Tracheal epithelial cell (primary cell): ENCODE measurements at places on chromosomes 11 and 22. TPM values are rescaled to one million over a fixed set of nuclear protein-coding genes. Genes with fewer than 3 reads are reported as not detected.

The ALX4 gene
- not detected in 2 replicates for total RNA-seq

The NRGN gene
- not detected in 2 replicates for total RNA-seq

The KRTAP5-11 gene
- total RNA-seq = 0.72 TPM in 1 of 2 replicates, not detected in the other

The MRGPRF gene
- under 0.01 TPM in 1 of 2 replicates, not detected in the other for total RNA-seq

The MUC15 gene
- total RNA-seq = under 0.01 and 1.9 TPM in 2 replicates

The MS4A6E gene
- not detected in 2 replicates for total RNA-seq

The IL10RA gene
- under 0.01 TPM in 1 of 2 replicates, not detected in the other for total RNA-seq

The ADORA2A gene
- 0.72 and 1.1 TPM in 2 replicates for total RNA-seq

The SERPINH1 gene
- total RNA-seq = 74.0 and 192 TPM in 2 replicates

The NPAS4 gene
- not detected in 2 replicates for total RNA-seq

The SGSM1 gene
- not detected in 2 replicates for total RNA-seq

The SCGB1D2 gene
- total RNA-seq = not detected in 2 replicates

The OR6A2 gene
- total RNA-seq = under 0.01 TPM in 2 replicates
